H4 (cell line): ENCODE measurements at places on chromosomes 4 and X. TPM values are rescaled to one million over a fixed set of nuclear protein-coding genes. Genes with fewer than 3 reads are reported as not detected.

DNA sequence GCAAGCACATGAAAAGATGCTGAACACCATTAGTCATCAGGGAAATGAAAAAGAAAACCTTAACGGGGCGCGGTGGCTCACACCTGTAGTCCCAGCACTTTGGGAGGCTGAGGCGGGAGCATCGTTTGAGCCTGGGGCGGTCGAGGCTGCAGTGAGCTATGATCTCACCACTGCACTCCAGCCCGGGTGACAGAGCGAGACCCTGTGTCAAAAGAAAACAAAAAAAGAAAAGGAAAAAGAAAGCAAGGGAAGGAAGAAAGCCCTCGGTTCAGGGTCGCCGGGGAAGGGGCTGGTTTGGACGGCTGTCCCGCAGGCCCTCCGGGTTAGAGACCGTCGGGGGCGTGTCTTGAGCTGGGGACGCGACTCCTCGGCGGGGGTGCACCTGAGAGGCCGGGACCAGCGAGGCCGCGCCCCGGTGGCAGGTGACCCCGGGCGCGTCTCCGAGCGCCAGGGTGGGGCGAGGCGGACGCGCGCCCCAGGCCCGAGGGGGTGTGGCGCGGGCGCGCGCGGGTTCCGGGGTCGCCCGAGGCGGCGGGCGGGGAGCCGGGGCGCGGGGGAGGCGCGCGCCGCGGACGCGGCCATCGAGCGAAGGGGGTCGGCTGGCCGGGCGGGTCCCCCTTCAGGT, 478 bp upstream of the PLXNA3 start:
- no peak for DNase-seq

- no peak for DNase-seq
Observed at GRCh38 chrX:47176101-47176740, 17.4 kb upstream of the UBA1 start.

GRCh38 chr4:156898373-156899117, 73.1 kb downstream of the PDGFC start:
- DNase-seq = no peak

- no peak for DNase-seq
Observed at GRCh38 chr4:126341927-126342326, 1027.2 kb downstream of the FAT4 start.

DNA sequence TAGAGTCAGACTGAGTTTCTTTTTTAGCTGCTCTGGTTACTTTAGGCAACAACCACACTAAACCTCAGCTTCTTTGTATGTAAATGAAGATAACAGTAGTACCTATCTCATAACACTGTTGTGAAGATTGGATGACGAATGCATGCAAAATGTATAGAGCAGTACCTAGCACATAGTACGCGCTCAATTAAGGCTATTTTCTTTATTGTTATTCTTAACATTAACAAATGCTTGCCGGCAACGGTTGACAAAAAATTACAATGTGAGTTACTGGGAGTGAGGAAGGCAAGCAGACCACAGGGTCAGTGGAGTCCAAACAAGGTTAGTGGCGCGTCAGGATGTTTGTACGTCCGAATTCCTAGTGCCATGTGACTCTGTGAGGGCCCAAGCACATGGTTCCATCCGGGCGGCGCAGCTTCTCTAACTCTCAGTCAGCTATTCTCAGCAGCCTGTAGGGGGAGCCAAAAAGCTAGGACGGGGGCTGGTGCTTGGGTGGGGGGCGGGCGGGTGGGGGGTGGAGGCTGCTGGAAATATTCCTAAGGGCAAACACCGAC, 821 bp upstream of the NALF2 start:
- DNase-seq = no peak

DNA sequence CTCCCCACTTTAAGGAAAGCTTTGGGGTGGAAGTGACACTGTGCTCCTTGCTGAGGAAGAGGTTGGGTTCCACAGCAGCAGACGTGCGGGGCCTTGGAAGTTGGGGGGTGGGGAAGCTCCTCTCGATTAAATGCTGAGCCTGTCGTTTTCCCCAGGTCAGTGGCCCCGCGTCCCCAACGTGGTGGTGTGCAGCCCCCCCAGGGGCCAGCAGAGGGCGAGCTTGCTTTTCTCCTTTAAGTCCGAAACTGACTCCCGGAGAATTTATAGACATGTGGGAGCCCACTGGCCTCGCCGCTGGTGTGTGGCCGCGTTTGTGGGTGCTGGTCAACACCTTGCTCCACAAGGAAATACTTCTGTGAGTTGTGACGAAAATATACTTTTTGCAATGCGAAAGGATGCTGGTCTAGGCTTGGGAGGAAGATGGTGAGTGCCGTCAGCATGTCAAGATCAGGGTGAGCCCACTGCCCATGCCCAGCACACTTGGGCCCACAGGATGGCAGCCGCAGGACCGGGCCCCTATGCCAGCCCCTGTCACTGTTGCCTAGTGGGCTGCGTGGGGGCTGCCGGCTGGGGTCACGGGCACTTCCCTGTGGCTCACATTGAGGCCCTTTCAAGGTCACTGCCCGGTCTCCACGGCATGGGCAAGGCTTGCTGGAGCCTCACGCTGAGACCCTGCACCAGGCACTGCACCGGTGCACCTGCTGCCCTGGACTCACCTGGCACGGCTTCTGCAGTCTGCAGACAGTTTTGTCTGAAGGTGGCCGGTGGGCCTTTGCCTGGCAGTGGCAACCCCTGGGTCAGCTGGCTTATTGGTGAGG, 9.4 kb downstream of the UVSSA start:
- DNase-seq = no peak

DNA sequence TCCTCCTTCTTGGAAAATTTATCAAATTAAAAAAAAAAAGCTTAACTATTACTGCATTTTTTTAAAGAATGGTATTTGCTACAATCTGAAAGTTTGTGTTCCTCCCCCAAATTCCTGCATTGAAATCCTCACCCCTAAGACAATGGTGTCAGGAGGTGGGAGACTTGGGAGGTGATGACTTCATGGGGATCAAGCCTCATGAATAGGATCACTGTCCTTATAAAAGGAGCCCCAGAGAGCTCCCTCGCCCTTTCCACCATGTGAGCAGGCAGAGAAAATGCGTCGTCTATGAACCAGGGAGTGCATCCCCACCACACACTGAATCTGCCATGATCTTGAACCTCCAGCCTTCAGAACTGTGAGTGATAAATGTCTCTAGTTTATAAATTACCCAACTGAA, 38.0 kb downstream of the DHRSX start:
- DNase-seq = no peak

DNA sequence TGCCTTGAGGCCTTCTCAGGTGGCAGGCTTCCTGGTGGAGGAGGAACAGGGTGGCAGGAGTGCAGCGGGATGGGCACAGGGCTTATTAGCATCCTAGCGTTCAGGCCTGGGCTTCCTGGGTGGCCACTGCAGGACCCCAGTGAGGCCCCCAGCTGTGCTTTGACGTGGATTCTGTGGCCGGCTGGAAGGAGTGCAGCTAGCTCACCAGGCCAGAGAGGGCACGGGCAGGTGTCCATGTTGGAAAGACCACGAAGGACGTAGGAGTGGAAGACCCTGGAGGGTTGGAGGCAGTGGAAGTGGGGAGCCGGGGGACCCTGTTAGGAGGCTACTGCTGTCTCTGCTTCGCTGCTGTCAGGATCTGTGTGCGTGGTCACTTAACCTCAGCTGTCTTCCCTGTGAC, 13.3 kb upstream of the TADA2B start:
- no peak for DNase-seq

DNA sequence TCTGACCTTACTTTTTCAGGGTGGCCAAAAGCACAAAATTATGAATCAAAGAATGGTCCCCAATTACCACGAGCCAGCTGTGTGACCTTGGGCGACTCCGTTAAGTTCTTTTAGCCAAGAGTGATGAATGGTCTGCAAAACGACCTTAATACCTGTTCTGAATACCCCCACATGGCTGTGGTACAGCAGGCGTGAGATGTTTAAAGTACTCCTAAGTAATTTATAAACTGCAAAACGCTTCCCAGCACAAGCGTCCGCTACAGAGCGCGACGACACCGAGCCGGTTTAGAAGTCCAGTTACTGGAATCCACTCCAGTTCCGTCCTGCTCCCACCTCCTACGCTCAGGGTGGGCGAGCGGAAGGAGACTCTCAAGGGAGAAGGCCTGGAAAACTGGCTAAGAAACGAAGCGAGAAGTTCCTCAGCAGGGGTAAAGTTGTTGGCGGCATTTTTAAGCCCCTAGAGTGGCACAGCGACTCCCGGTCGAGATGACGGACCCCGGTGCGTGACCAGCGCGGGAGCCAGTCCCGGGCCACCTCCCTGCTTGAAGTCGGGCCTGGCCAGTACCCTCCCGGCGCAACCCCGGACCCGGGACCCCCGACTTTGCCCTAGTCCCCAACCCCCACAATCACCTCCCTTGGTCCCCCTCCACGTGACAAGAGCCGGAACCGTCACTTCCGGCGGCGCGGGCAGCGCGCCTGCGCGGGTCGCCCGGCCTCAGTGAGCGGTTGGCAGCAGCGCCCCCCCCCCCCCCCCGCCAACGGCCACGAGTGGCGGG, 659 bp upstream of the BMP2K start:
- peak; percentile 63 for DNase-seq

- peak; percentile 11 for DNase-seq
Observed at GRCh38 chr4:70651864-70652506, 14.3 kb downstream of the JCHAIN start.

GRCh38 chrX:31836479-31836878, 764.6 kb upstream of the FTHL17 start:
- peak; percentile 4 for DNase-seq

DNA sequence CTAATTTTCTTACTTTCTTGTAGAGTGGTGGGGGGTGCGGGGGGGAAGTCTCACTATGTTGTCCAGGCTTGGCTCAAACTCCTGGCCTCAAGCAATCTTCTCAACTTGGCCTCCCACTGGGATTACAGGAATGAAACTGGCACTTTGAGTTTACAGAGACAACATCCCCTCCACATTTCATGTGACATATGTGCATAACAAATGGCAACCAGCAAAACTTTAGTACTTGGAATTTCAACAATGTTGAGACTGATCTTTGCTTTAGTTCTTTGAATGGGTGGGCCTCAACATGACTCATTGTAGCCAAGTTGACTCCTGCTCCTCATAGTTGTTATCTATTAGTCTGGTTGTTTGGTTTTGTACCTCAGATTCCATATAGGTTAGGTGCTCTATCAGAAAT, 11.4 kb upstream of the FMR1 start:
- DNase-seq = no peak

- DNase-seq = no peak
Observed at GRCh38 chrX:69140837-69141236, 24.4 kb downstream of the PJA1 start.

- DNase-seq = peak; percentile 71
Observed at GRCh38 chr4:21769404-21770147, 179.0 kb downstream of the KCNIP4 start.

The NUP62CL gene
- total RNA-seq = 0.48 TPM in 1 of 2 replicates, not detected in the other

The RELL1 gene
- 46.0 and 65.8 TPM in 2 replicates for total RNA-seq

The GLRA2 gene
- total RNA-seq = not detected in 2 replicates

The SLC10A6 gene
- 0.27 TPM in 1 of 2 replicates, not detected in the other for total RNA-seq

The BRS3 gene
- total RNA-seq = not detected in 2 replicates

The HELQ gene
- 8.8 and 12.5 TPM in 2 replicates for total RNA-seq

The AKAP14 gene
- total RNA-seq = not detected in 2 replicates
